ENCODE measurements at places on chromosomes 16 and 17. TPM values are rescaled to one million over a fixed set of nuclear protein-coding genes. Genes with fewer than 3 reads are reported as not detected.

SEC14L5 gene
- total RNA-seq = 0.27 TPM

FSCN2 gene
- 10.1 TPM for total RNA-seq

- no peak overlapping the region for H3K27ac ChIP-seq
- H3K27me3 ChIP-seq = no peaks in the 10 kb centered on the region
- DNase-seq = no peak
- H3K36me3 ChIP-seq = no peaks in the 10 kb centered on the region
Observed at GRCh38 chr16:57019746-57020145, 30.4 kb downstream of the NLRC5 start.

- H3K27me3 ChIP-seq = no peaks in the 10 kb centered on the region
- H3K4me1 ChIP-seq = peaks cover 37% of the 10 kb centered on the region
- no peaks in the 10 kb centered on the region for H3K36me3 ChIP-seq
- H3K27ac ChIP-seq = no peak overlapping the region
Observed at GRCh38 chr16:86392436-86393152, 117.7 kb upstream of the FOXF1 start.

- H3K27me3 ChIP-seq = peaks cover 56% of the 10 kb centered on the region
- no peak overlapping the region for H3K27ac ChIP-seq
- H3K4me3 ChIP-seq = no peak overlapping the region
- no peaks in the 10 kb centered on the region for H3K4me1 ChIP-seq
Observed at GRCh38 chr17:79391376-79392233, 219.2 kb downstream of the RBFOX3 start.

DNA sequence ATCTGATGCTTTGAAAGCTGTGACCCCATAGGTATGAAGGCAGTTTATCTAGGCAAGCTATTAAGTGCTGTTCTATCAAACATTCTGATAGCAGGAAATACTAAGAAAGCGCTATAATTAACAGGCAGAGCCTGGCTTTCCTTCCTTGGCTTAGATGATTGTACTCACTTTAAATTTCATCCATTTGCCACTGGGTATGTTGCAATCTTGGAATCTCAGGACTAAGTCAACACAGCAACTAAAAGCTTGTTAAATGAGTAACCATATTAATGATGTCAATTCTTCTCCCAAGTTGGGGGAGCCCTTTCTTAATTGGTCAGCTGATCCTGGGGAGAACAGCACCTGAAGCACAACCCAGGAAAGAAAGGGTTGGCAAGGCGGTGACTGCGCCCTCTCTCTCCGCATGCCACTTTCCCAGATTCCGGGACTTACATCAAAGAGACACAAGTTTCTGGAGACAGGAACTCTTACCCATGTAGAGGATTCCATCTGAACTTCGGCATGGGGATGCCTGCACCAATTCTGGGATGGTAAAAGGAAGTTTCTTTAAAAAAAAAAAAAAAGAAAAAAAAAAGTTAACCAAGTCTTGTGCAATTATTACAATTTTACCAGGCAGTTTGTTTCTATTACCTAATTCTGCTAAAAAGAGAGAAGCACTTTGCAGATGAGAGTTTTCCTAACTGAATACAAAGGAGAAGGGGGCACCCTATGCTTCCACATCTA lies 54.4 kb upstream of the ICAM2 start:
- no peak for DNase-seq
- H3K36me3 ChIP-seq = peaks cover 22% of the 10 kb centered on the region
- H3K4me1 ChIP-seq = no peaks in the 10 kb centered on the region
- no peak overlapping the region for H3K27ac ChIP-seq
- no peaks in the 10 kb centered on the region for H3K27me3 ChIP-seq
- H3K4me3 ChIP-seq = no peak overlapping the region

DNA sequence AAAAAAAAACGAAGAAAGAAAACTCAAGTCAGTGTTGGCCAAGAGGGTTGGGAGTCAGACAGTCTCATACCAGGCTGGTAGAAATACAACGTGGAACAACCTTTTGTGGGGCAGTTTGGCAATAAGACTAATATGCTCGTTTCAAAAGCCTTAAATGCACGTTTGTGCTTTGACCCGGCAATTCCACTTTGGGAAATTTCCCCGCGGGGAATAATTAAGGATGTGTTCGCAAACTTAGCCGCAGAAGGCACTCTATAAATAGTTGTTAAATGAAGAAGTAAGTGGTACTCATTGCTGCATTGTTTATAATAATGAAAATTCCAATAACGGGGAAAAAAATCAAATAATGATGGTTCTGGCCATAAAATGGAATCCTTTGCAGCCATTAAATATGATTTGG lies 664.8 kb upstream of the EEF2KMT start:
- DNase-seq = no peak
- no peaks in the 10 kb centered on the region for H3K4me1 ChIP-seq
- H3K27ac ChIP-seq = no peak overlapping the region
- no peaks in the 10 kb centered on the region for H3K36me3 ChIP-seq
